Hematopoietic multipotent progenitor cell treated with erythropoietin and hydrocortisone succinate and interleukin-3 and kit ligand, for 8 days (in vitro differentiated cells): ENCODE measurements at places on chromosomes 1 and 21.

- peak; percentile 85 for DNase-seq
Observed at GRCh38 chr1:89786628-89787214, 34.1 kb upstream of the LRRC8D start.

- DNase-seq, result no peak
Observed at GRCh38 chr1:89918127-89918793, 76.7 kb upstream of the ZNF326 start.

DNA sequence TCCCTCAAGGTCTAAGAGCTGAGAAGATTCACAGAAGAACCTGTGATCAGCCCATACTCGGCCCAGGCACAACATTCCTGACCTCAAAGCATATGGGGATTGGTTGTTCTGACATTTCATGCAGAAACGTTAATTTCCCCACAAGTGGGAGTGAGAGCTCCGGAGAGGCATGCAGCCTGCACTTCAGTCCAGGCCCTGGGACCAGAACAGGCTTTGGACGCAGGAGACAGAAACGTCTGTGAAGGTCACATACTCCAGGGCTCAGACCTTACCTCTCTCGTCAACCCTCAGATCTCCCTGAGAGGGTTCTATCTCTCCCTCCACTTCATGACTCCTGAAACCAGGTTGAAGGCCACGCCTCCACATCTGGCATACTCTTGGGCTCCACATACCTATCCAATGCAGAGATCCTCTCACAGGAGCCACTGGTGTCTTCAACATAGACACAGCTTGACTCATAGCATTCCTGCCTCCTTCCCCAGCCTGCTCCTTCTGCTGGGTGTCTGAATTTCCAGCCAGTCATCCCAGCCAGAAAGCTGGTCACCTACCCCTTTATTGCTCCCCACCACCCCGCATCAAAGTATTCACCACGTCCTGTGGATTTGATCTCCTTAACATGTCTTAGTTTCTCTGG is 149.2 kb downstream of the OMA1 start:
- DNase-seq, result no peak

DNA sequence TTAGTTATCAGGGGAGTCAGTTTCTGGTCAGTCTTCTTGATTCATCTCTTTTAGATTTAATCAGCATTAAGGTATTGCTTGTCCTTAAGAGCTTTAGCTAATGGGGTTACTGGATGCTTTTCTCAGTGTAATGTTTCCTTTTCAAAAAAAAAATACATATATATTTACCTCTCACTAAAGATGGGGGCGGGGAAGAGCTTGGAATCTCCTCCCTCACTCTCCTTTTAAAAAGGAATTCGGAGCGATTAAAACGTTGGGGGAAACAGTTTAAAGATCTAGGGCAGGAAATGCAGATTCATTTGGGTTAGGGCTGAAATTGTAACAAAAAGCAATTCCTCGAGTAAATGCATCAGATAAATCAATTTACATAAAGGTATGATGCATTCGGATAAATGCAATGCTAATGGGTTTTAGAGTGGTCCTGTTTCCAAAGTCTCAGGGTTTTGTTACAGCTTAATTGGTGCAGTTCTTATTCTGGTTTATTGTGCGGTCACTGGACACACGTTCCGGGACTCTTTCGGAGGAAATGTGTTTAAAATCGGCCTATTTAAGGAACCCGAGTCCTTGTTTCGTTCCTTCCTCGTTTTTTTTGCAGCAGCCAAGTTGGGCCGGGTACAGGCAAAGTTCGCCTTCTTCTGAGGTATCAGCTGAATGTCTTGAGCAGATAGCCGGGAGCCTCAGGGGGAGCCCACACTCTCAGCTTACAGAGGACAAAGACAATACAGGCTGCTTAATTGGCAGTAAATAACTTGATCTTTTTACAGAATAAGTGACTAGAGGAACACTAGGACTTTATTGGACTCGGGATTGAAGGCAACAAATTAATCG is 1.6 kb downstream of the LMO4 start:
- peak; percentile 52 for DNase-seq

DNA sequence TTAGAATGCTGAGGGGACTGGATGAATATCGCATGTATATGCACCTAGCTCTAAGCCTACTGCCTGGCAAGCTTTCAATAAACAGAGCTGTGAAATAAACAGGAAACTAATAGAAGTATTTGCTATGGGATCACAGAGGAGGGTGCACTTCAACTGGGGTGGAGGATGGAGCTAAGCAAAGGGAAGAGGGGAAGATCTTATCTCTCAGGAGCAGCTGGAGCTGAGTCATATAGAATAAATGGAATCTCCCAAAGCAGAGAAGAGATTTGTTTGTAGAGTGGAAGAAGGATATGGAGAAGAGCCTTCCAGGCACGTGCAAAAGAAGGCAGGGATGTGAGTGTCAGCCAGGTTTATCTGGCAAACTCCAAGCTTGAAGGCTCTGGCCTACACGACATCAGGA is 17.0 kb upstream of the KCNA10 start:
- no peak for DNase-seq

DNA sequence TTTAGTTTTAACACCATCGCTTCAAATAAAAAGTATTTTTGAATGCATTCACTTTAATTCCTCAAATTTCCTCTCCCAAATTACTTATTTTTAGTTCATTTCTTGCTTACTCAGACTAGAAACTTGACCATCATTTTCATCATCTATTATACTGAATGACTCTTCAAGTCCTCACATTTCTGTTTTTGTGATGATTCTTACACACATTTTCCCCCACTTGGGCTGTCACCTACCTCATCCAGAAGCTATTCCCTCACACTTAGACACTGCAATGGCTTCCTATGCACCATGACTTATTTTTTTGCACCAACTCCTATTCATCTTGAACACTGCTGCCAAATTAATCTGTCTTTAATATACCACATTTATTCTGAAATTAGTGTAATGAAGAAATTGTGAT is 239.6 kb upstream of the DUSP10 start:
- DNase-seq, result no peak

DNA sequence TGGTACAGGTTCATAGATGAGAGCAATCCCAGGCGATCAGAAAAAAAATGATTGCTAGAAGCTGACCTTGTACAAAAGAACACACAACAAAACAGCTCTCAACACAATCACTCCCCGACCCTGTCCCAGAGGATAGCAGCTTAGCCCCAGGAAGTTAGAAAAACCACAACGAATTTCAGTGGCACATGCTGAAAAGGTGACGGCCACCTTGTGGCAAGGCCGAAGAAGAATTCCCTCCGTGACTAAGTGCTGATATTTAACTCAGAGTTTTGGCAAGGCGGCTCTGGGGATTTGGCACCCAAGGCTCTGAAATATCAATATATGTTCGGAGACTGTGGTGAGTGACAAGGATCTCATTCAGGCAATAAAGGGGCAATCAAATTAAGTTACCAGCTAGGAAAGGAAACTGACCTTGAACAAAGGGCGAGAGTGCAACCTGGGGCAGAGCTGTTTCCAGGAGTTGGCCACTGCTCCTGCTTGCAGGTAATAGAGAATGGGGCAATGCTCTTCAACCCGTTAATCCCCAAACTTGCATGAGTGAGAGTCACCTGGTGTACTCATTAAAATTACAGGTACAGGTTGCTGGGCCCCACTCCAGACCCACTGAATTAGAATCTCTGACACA is 96.2 kb downstream of the BEND5 start:
- no peak for DNase-seq

DNA sequence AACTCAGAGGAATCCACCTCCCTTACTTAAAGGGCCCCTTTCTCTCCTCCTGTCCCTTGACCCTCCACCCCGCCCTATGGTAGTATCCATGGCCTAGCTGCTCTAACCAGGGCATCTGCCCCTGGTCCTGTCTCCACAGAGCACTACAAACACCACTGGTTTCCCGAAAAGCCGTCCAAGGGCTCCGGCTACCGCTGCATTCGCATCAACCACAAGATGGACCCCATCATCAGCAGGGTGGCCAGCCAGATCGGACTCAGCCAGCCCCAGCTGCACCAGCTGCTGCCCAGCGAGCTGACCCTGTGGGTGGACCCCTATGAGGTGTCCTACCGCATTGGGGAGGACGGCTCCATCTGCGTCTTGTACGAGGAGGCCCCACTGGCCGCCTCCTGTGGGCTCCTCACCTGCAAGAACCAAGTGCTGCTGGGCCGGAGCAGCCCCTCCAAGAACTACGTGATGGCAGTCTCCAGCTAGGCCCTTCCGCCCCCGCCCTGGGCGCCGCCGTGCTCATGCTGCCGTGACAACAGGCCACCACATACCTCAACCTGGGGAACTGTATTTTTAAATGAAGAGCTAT is 1.7 kb downstream of the BTG2 start:
- DNase-seq, result no peak

DNA sequence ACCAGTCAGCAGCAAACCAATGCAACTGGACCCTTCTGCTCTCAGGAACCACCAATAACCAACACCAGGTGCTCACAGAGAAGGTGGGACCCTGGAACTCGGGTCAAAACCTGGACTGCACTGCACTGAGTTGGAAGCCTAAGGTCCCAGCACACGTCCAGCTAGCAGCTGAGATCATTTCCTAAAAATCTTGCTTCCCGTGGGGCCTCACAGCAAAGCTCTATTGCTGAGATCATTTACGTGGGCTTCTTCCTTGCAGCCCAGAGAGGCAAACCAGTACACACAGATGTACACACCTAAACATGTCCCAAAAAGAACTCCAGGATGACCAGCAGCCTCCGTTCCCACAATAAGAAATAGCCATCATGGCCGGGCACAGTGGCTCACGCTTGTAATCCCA is 22.8 kb upstream of the STMN1 start:
- no peak for DNase-seq

- DNase-seq, result no peak
Observed at GRCh38 chr1:44848456-44849181, 5.6 kb upstream of the PTCH2 start.

GRCh38 chr1:233261695-233262094 is 33.8 kb downstream of the PCNX2 start:
- no peak for DNase-seq

DNA sequence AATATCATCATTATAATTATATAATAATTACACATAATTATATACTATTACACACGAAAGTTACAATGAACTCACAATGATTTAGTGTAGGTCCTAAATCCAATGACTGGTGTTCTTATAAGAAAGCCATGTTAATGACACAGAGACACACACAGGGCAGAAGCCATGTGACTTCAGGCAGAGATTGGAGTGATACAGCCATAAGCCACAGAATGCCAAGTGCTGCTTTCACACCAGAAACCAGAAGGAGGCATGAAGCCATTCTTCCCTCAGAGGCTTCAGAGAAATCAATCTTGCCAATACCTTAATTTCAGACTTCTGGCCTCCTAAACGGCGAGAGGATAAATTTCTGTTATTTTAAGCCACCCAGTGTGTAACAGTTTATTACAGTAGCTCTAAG is 147.4 kb upstream of the KRTAP19-8 start:
- DNase-seq, result no peak

DNA sequence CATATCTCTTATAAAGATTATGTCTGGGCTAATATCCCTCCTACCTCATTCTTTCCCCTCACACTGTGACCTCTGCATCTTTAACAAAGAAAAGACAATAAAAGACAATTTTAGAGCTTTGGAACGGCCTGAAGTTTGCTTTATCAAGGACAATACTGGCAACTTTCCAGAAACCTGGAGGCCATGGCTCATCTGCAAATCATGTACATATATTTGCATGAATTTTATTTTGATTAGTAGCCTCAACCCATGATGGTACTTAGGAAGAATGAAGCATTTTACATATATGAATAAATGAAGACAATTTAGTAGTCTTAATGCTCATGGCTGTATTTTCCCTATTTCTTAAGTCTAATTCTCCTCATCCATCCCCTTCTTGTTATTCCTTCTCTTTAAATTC is 612.2 kb upstream of the CXADR start:
- DNase-seq, result no peak

- no peak for DNase-seq
Observed at GRCh38 chr1:168260393-168260792, 20.3 kb upstream of the TBX19 start.

DNA sequence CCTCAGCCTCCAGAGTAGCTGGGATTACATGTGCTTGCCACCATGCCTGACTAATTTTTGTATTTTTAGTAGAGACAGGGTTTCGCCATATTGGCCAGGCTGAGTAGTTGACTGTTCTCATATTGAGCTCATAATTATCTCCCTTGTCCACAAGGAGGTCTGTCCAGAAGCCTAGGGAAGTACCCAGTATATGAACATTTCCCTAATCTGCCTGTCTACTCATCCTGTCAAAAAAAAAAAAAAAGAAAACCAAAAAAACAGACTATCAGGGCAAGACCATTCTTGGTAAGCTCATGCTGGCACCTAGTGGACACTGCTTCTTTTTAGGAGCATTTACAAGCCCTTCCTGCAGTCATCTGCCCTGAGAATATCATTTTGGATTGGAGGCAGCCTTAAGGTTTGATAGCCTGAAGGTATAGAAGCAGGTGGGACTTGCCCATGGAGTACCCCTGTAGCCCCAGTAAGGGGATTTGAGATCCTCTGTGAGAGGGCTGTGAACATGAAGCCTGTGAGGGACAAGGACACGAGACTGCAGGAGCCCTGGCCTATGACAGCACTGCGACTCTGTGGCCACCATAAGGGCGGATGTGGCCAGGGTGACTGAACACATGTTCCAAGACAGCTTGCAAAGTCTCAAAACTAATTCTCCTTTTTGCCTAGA is 10.8 kb upstream of the DUSP12 start:
- peak; percentile 95 for DNase-seq

- DNase-seq, result no peak
Observed at GRCh38 chr1:17140279-17140678, 21.0 kb upstream of the PADI2 start.

DNA sequence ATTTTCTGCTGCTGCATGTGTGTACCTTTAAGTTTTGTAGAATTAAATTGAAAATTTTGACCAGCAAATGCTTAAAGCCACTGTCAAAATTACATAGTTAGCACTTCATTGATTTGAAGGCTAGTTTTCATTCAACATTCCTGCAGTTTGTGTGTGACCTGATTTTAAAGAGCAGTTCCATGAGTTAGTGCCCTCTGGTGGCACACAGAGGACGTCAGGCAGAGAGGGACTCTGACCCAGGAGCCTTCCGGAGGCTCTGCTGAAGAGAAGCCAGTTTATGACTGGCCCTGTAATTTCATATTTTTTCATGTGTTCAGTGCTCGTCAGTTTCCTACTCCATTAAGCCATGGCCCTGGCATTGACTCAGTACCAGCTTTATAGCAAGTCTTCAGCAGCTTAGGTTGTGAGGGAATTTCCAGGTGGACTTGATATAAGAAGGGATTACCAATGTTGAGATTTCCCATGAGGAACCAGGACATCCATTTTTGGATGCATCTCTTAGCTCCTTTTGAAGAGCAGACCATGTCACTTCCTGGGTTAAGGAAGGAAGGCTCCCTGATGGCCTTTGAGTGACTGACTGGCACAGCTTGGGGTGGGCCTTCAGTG is 104.7 kb downstream of the CAMTA1 start:
- peak; percentile 66 for DNase-seq
